ENCODE measurements at places on chromosomes 2 and 18.

- DNase-seq = no peak
Observed at GRCh38 chr2:227228061-227228667, 63.7 kb downstream of the COL4A3 start.

DNA sequence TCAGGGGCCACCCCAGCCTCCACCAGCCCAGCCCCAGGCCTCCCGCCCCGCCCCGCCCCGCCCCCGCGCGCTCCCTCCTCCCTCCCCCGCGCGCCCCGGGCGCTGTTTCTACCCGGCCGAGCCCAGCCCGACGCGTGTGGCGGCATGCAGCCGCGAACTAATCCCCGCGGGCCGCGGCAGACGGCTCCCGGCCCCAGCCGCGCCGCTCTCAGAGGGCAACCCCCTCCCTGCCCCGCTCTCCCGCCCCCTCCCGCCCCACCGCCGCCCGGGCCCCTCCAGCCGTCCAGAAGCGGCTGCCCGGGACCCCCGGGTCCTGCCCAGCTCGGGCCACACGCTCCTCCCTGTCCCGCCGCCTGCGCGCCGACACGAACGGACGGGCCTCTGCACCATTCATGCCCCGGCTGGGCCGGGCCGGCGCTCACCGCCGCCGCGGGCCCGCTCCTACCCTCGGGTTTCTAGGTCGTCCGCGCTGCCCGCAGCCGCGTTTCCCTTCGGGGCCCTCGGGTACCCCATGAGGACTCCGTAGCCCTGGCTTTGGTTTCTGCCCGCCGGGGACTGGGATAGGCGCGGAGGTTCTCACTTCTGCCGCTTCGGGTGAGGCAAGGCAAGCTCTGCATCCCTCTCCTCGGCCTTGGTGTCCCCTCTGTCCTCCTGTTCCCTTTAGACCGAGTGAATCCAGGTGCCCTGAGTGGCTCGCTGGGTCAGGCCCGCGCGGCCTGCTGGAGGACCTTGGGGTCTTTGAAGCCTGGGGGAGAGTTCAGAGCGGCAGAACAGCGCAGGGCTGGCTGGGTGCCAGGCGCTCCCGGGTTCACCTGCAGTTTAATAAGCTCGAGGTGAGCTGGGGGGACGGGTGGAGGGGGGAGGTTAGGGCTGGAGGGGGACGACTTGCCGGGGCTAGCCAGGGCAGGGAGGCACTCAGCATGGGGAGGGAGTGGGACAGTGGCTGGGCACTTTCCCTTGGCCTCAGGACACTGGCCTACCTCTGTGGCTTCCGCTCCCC lies 3.1 kb downstream of the WNT10A start:
- DNase-seq = no peak

- no peak for DNase-seq
Observed at GRCh38 chr18:35334821-35335220, 9.4 kb downstream of the ZNF24 start.

- no peak for DNase-seq
Observed at GRCh38 chr2:127535422-127535901, at the start of gene MYO7B. Gene MYO7B (plus strand): TSS chr2:127535683. CDS start chr2:127559723, 24,040 bp downstream.

GRCh38 chr2:128457006-128457604 lies 138.4 kb upstream of the HS6ST1 start:
- no peak for DNase-seq

- DNase-seq = no peak
Observed at GRCh38 chr2:8344144-8345097, 337.4 kb upstream of the ID2 start.

DNA sequence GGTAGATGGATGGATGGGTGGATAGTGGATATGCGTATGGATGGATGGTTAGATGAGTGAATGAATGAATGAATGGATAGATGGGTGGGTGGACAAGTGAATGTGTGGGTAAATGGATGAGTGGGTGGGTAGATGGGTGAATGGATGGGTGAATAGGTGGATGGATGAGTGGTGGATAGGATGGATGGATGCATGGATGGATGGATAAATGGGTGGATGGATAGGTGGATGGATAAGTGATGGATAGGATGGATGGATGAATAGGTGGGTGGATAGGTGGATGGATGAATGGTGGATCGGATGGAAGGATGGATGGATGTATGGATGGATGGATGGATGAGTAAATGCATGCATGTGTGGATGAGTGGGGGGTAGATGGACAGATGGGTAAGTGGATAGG lies 169.3 kb downstream of the ACKR3 start:
- DNase-seq = no peak

DNA sequence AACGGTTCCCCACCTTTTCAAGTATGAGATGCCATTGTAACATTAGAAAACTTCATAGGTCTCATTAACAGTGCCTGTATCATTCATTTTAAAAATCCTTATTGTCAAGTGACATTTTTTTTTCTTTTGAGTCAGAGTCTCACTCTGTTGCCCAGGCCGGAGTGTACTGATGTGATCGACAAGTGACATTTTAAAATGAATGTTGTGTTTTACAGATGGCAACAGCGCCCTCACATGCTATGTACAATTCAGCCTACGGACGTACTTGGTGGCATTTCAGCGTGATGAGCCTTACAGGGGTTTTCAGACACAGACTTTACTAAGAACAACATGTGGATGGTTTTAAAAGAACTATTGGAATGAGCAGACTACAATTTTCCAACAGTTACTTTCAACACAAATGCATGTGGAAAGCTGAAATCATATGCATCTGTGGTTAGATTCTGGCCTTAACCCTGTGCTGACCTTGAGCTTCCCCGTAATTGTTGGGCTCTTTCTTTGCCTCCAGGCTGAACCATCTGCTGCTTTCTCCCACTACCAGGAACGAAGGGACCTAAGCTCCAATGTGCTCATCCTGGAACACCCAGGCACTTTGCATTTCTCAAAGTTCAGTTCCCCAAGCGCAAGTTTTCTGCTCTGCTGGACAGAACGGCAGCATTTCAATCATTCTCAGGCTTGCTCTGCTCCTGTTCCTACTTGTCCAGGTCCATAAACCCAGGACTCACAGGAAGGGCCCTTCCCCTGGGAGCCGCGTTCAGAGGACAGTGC lies 119.9 kb upstream of the NDUFV2 start:
- DNase-seq = peak; percentile 51

DNA sequence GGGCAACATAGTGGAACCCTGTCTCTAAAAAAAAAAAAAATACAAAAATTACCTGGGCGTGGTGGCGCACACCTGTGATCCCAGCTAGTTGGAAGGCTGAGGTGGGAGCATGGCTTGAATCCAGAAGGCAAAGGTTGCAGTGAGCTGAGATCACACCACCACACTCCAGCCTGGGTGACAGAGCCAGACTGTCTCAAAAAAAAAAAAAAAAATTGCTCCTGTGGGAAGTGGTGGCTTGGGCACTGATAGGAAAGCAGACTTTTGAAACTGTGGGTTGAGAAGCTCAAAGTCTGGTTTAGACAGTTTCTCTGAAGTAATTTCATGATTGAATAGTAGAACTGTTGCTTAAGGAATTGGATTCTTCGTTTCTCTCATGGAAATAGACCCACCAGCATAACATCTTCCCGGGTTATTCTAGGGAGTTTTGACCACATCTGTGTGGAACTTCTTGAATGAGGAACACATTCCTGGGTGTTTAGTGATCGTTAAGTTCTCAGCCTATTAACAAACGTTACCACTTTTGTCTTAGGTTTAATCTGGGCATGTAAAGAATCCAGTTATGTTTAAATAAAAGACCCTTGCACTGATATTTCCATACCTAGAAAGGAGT lies 33.5 kb downstream of the GRHL1 start:
- no peak for DNase-seq

DNA sequence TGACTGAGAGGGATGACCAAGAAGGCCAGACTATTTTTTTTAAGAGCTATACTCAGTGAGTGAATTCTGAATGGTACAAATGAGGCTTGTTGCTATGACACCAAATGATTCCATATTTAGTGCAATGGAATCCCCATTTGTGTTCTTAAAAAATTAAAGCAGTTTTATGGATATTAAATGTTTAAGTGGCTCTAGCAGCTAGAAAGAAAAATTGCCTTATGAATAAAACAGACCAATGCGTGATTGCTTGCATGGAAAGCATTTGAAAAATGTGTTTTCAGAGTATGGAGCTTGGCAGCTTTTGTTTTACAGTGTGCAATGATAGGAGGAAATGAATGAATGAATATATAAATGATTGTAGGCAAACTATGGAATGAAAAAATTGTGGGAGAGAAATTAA lies 238.8 kb upstream of the DPP10 start:
- no peak for DNase-seq

GRCh38 chr2:157760949-157761348 lies 115.2 kb downstream of the ACVR1 start:
- peak; percentile 63 for DNase-seq

DNA sequence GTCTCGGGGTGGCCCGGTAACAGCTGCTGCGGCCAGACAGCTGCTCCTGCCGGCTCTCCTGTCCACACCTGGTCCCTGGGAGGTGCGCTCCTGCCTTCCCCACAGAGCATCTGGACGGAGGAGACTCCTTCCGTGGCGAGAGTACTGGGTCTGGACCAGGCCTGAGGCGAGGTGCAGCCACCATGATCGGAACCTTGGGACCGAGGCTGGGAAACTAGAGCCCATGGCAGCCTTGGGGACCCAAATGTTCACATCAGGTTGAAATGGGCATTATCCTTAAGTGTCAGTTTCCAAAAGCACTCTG lies 628 bp downstream of the GIGYF2 start:
- no peak for DNase-seq

DNA sequence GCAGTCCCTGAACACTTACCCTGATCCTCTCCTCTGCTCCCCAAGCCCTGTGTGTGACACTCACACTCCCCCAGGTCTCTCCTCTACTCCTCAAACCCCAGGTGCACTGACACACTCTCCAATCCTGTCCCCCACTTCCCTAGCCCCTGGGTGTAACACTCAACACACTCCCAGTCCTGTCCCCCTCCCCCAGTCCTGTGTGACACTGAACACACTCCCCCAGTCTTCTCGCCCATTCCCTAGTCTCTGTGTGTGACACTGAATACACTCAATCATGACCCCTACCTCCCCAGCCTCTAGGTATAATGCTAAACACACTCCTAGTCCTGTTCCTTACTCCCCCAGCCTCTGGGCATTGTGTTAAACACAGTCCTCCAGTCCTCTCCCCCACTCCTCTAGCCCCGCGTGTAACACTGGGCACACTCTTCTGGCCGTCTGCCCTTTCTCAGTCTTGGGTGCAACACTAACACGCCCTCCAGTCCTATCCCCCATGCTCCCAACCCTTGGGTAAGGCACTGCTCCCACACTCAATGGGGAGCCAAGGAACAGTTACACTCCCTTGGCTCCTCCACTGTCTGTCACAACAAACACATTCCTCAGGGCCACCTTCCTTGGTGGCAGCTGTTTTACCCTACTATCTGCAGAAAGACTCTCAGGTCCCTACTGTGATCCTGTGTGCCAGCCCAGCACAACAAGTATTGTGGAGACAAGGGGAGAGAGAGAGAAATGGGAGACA lies 82.5 kb upstream of the PKDCC start:
- DNase-seq = no peak

GRCh38 chr2:174263997-174264396 lies 15.7 kb upstream of the OLA1 start:
- DNase-seq = no peak

DNA sequence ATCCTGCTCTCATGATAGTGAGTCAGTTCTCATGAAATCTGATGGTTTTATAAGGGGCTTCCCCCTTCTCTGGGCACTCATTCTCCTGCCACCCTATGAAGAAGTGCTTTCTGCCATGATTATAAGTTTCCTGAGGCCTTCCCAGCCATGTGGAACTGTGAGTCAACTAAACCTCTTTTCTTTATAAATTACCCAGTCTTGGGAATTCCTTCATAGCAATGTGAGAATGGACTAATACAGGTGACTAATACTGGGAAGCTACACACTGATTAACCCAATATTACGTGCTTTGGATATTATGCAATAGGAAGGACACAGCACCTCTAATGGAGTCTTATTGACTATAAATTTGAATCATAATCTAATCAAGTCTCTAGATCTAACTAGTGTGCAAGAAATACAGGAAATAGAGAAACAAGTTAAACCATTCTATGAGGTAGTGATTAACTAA lies 107.2 kb upstream of the ETAA1 start:
- DNase-seq = no peak

DNA sequence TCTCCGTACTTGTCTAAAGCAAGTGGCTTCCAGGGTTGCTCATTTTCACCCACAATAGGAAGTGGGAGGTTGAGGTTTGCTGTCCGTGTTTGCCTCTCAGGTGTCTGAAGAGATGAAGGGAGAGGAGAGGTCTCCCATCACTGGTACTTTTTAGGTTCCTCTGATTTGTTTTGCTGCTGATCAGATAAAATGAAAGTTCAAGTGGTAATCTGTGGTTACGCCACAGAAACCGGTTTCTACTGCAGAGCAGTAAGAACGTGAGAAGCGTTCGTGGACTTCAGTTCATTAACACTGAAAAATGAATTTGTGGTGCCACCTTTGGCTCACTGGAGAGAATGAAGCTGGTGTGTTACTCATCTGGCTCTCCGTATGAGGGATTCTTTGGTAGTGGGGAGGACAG lies 118.2 kb downstream of the GBX2 start:
- peak; percentile 90 for DNase-seq

- no peak for DNase-seq
Observed at GRCh38 chr2:43273529-43273928, 47.1 kb upstream of the ZFP36L2 start.

GRCh38 chr18:70195852-70196434 lies 9.5 kb downstream of the RTTN start:
- peak; percentile 36 for DNase-seq

GRCh38 chr18:48948112-48949049 lies 2.4 kb downstream of the SMAD7 start:
- no peak for DNase-seq

DNA sequence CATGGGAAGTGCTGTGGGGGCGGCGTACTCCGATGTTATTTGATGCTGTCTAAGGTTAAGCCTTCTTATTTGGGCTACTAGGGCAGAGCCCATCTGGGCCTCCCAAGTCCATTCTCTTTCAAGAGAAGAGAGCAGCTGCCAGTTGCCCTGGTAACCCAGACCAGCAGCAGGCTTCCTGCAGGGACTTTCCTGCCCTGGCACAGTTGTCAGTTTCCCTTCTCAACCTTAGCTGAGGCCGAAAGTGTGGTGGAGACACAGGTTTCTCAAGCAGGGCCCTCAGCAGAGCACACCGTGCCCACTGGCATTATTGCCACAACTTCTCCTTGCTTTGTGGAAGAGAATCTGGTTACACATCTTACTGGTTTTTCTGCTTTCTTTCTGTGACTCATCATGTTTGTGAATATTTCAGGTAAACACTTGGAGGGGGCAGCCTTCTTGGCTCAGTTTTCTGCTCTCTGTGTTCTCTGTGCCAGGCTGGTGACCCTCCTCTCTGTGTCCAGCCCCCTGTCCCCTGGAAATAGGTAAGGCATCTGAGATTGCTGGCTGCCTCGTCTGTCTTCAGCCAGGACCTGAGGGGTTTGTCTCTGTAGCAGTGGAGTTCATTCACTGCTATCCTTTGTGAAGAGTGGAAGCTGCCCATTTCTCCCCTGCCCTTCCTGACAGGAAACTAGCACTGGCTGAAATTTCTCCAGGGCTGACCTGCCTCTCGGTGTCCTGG lies 111.0 kb downstream of the B3GNT2 start:
- no peak for DNase-seq
